ENCODE measurements at places on chromosomes 4 and X.
A peak's percentile ranks its signal among the peaks of the same experiment; 100 is the strongest.

- peak; percentile 30 for DNase-seq
Observed at GRCh38 chr4:101345596-101346350, 1.6 kb downstream of the PPP3CA start.

GRCh38 chr4:145178740-145179280 is 1.6 kb downstream of the OTUD4 start:
- peak; percentile 23 for DNase-seq

- DNase-seq: no peak
Observed at GRCh38 chrX:37684973-37685372, 618 bp upstream of the XK start.

DNA sequence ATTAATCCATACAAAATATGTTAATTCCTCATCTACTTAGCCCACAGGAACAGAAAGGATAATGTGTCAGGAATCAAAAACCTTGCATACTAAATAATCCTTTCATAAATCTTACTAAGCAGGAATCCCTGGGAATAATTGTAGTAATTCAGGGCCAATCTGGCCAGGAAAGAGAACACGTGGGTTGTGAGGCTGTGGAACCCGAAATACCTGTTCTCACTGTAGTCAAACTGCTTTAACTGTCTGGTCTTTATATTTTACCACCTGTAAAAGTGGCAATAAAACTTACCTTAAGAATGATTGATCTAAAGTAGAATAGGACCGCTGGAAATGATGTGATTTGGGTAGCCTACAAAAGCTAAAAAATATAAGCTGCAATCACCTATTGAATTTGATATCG is 1620.9 kb downstream of the STIM2 start:
- DNase-seq: no peak

DNA sequence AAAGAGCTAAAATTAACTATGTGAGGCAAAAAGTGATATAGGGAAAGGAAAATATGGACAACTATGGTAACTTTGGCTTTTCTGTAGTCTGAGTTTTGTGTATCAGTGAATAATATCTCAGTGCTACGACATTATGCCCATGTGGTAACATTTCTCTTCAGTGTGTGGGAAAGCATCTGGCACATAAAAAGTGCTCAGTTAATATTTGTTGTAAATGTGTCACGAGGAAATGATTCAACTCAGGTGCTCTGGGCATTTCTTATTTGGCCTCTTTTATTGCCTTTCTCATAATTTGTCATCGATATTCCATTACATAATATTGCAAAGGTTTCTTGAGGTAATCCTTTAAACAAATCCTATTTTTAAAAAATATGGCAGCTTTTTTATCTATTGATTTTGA is 17.6 kb downstream of the OFD1 start:
- DNase-seq: no peak

DNA sequence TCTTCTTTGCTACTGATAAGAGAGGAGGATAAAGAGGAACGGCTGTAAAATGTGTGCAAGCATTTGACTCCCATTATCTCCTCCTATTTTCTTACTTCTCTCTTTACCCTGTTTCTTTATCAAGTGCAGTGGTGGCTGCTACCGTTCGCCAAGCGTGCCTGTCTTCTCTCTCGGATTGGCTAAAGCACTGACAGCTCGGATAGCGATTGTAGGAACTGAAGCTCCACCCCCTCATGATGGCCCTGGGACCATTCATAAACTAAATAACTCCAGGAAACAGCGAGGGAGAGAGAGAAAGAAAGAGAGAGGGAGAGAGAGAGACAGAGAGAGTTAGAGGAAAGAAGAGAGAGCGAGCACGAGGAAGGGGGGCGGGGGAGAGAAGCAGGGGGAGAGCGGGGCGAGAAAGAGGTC is 305 bp upstream of the MAB21L2 start:
- no peak for DNase-seq

GRCh38 chr4:82428526-82428968 is 1.7 kb downstream of the HNRNPDL start:
- no peak for DNase-seq

DNA sequence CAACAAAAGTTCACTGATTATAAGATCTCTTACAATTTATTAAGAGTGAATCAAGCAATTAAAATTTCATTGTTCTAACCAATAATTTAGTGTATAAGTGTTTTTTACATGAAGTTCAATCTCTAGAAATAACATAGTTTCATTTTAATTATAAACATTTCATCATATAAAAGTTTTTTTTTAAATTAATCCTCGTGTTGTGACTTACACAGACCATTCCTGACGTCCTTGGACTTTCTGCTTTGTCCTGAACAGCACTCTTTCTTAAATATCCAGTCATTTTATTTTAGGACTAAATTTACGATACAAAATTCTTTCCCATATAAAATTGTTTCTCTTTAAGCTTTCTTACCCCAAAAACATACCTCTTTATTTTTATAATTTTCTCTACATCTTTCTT is 841.7 kb upstream of the POU3F4 start:
- DNase-seq: no peak

DNA sequence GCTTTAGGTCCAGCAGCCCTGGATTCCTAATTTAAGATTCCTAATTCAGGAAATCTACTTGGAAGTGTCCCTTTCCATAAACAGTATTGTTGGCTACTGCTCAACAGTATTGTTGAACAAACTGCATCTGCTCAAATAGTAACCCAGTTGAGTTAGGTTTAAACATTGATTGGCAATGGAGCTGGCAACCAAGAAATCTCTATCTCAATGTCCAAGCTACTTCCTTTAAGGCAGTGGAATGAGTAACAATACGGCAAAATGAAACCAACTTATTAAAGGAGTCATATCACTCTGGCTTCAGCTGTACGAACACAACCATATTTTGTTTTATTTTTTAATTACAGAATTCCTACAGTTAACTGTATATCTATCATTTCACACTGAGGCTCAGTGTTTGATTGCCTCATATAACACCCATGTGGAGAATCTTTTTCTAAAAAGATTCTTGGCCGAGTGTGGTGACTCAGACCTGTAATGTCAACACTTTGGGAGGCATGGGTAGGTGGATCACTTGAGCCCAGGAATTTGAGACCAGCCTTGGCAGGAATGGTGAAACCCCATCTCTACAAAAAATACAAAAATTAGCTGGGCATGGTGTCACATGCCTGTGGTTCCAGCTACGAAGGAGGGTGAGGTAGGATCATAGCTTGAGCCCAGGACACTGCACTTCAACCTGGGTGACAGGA is 71.7 kb upstream of the IL13RA1 start:
- no peak for DNase-seq

- DNase-seq: peak; percentile 3
Observed at GRCh38 chr4:144547678-144548298, 98.2 kb upstream of the HHIP start.

DNA sequence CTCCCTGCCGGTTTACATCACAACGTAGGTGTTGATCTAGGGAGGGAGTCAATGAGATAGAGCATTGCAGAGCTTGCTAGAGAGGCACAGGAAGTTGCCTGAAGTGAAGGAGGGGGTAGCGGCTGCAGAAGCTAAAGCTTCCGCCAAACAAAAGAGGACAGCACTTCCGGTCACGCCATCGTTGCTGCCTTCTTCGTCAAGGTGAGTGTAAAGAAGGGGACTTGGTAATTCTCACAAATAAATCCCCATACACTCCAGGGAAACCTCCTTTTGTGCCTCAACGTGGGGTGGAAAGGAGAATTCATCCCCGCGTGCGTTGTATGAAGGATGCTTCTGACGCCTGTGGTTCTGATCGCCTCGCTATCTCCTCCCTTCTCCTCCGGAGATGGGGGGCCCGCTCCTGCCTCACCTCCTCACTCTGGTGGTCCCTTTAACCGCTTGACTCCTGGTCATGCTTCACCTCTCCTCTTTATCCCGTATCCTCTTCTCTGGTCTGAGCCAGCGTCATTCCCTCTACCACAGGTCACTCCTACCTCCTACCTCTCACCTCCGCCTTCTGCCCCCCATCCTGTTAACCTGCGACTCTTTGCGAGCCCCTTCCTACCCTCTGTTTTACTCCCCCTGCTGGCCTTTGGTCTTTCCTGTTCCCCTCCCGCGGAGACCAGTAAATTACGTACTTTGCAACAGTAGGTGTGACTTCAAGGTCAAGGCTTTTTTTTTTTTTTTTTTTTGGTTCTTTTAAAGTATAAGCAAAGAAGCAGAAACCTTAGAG is 59.9 kb downstream of the GSPT2 start:
- DNase-seq: peak; percentile 30

DNA sequence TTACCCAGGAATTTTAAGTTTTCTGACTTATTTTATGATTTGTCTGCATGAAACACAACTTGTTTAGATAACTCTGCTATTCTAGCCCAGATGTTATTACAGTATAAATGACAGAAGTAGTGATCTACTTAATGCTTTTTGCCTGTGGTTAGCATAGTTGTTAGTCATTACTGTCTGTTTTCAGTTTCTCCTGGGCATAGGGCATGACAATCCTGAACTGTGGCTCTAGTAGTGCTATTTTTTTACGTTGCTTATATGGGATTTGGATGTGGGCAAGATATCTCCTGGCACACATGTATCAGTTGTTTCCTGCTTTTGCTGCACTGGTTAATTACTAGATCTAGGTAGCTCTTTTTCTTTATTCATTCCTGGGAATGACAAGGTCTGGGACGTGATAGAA is 1005.8 kb downstream of the PCDH18 start:
- no peak for DNase-seq

GRCh38 chr4:168781341-168781740 is 228.7 kb downstream of the CBR4 start:
- DNase-seq: no peak

GRCh38 chrX:97026406-97026805 is 142.7 kb downstream of the RPA4 start:
- no peak for DNase-seq

GRCh38 chr4:139875411-139875825 is 209.8 kb downstream of the MGST2 start:
- no peak for DNase-seq

- DNase-seq: no peak
Observed at GRCh38 chrX:13703135-13703534, 14.2 kb downstream of the RAB9A start.

GRCh38 chr4:89161841-89162240 is 50.5 kb downstream of the TIGD2 start:
- no peak for DNase-seq

DNA sequence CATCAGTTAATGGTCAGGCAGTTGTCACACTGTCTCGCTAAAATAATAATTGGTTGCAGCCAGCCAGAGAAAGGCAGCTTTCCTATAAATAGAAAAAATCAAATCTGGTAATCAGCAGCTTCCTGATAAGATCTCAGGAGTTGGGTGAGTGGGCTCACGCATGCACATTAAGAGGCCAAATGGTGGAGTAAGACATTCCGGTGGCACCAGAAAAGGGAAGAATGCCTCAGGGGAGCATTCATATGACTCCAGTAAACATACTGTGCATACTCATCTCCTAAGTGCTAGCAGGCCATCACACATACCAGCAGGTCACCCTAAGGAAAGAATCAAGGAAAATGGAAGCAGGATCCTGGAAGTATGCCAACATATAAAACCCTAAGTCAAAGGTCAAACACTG is 40.1 kb downstream of the UGT2B15 start:
- no peak for DNase-seq

GRCh38 chr4:93743022-93743421 is 85.5 kb upstream of the ATOH1 start:
- peak; percentile 21 for DNase-seq

- DNase-seq: no peak
Observed at GRCh38 chr4:186104890-186105646, 564 bp downstream of the FAM149A start.

DNA sequence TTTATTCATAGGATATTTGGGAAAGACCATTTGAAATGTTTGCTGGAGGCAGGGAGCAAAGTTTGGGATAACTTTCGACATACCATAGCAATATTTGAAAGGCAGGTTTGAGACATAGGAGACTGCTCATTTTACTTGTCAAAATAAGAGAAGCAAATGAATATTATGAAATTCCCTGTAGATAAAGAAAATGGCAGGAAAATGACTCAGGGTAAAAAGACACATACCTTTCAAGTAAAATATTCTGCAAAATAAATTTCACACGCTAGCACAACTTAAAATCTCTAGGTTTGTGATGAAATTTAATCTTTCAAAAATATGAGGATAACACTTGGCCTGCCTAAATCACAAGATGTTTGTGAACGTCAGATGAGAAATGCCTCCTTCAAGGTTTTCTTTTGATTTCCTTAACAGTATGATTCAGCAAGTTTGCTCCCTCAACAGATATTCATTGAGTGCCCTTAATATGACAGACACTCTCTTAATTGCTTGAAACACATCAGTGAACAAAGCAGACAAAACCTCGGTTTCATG is 6.6 kb downstream of the TMEM156 start:
- DNase-seq: no peak

DNA sequence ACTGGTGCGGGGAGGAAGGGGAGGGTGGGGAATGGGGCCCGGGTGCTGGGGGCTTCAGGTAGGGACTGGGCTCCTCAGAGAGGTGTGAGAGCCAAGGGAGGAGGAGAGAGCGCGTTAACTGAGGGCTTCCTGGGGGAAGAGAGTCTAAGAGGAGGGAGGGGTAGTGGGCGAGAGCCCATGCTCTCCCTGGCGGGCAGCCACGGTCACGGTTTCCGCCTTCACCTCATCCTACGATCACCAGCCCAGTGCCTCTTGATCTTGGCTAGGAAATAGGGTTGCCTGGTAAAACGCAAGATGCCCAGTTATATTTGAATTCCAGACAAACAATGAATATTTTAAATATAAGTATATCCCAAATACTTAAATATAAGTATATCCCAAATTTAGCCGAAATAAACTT is 60.8 kb upstream of the GRPEL1 start:
- DNase-seq: no peak

DNA sequence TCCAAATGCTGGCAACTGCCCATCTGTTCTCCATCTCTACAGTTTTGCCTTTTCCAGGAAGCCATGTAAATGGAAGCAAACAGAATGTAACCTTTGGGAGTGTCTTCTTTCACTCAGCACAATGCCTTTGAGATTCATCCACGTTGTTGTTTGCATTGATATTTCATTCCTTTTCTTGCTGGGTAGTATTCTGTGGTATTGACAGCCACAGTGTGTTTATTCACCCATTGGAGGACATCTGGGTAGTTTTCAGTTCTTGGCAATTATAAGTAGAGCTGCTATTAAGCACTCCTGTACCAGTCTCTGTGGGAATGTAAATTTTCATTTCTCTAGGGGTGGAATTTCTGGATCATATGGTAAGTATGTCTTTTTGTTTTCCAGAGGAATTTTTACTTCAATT is 194.3 kb upstream of the RPS6KA3 start:
- DNase-seq: no peak

DNA sequence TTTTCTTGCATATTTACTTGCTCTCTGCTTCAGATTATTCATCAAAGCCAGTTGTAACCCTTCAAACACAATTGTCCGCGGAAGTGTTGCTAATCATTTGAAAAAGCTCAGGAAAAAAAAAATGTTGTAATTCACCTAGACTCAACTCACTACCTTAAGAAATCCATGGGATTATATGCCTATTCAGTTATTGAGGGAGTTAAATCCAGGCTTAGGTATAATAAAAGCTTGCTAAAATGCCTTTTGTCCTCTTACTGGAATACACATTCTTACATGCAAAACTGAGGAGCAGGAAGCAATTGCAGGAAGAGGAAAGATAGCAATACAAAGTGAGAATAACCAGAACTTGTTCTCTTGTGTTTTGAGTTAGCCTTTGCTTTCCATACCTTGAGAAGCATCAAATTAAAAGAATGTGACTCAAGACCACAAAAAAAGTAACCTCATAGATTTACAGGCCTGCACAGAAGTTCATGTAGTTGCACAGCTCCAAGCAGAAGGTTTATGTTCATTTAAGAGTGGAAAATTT is 91.4 kb upstream of the FAM241A start:
- DNase-seq: no peak

- no peak for DNase-seq
Observed at GRCh38 chr4:151198748-151199147, 78.2 kb upstream of the PRSS48 start.

GRCh38 chrX:122869171-122869570 is 314.9 kb upstream of the GRIA3 start:
- DNase-seq: no peak
